ENCODE measurements at places on chromosomes 7 and 10.

DNA sequence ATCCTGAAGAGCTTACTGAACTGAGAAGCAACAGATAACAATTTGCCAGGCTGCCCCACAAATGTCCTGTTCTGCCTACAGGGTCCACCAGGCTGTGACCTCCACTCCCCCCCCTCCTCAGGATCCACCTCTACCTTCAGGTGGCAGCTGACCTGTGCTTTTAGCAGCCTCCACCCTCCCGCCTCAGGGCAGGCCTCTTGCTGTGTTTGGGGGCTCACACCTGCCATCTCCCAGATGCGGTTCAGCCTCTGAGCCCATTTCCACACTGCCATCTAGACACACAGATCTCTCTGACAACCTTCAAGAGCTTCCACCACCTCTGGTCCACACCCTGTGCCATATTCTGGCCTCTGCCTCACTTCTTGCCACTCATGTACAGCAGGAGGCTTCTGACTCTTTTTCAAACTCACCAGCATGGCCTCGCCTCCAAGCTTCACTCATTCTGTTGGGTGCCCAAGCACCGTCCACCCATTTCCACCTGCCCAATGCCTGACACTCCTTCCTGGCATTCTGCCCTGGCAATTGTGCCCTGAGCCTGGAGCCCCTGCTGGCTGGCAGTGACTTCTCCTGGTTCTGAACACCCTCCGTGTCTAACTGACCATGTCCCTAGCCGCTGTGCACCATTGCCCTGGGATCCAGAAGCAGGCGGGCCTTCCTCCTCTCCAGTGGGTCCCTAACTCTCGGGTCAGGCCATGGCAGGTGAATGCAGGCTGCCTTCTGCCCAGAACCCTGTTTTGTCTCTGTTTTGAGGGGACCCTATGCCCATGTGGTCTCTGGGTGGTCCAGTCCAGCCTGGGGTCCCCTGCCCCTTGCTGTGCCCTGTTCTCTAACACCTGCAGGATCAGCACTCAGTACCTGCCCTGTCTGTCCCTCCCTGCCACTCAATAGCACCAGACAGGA lies 18.5 kb downstream of the TMEM72 start:
- DNase-seq = no peak

DNA sequence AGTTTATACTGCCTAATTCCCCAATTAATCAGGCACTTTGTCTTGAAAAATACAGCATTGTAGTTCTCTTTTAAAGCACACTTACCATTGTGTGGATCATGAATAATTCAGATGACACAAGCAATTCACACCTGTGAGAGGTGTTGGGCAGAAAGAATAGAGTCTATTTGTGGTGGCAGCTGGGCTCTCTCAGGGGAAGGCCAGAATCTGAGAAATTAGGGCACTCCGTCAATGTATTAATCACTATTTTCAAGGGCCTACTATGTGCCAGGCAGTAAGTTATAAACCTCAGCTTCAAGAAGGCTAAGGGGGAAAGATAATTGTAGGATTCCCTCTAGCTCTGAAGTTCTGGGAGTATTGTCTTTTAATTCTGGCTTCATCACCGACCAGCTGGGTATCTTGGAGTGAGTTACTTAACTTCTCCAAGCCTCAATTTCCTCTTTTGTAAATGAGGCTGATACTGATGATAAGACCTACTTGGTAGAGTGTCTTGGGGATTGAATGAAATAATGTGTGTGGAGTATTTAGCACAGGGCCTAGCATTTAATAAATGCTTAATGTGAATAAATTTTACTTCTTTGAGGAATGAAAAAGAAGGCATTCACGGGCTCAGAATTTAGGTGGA lies 2.5 kb downstream of the CHN2 start:
- DNase-seq = no peak

DNA sequence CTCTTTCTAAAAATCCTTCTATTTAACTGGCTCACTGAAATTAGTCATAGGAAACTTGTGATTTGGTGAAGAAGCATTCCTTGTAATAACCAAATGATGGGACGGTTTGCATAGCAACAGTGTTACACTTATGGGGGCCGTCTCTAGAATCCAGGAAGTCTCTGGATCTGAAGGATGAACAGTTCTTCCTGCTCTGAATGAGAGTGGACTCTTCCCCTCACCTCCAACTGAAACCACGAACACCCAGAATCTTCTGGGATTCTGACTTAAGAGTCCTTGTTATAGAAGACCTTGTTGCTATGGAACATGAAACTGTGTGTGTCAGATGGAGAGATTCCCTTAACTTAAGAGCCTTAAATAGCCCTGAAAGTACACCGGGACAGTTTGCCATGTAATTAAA lies 23.2 kb downstream of the NOLC1 start:
- no peak for DNase-seq

DNA sequence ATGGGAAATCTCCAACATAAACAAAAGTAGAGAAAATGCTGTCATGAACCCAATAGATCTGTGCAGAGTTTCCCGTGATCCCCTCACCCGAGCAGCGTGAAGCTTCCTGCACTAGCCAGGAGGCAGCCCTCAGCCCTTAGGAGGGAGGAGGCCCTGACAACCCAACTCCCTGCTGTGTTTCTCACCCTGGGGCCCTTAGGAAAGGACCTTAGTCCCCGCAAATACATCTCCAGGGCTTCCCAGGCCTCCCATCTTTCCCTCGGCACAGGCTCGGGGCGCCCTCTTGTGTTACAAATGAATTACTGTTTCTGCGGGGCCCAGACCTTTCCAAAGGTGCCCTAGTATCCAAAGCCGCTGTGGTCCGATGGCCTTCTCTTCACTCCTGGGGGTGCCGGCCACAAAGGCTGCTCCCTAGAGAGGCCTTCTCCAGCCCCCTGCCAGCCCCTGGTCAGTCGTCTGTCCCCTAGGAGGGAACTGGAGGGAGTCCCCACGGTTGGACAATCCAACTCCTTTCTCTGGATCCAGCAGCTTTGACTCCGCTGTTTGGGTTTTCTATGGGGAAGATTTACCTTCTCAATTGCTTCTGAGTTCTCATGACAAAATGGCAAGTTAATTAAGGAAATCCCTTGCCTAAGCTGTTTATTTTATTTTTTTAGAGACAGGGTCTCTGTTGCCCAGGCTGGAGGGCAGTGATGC lies 49.9 kb upstream of the SH2B2 start:
- no peak for DNase-seq

DNA sequence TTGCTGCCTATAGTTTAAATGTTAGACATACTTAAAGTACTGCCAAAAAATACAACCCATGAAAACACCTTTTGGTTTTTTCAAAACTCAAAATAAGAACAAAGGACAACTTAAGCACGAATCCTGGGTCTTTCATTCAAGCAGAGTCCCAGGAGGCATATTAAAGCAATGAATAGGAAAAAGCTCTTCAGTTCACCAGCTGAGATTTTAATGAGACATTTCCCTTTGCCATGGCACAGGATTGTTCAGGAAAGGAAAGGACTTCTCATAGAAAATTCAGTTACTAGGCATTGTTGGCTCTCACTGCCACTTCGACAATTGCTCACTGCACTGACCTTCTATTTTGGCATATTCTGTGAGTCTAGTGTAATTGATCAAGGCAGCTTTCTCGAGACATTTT lies 133.5 kb upstream of the FEZF1 start:
- no peak for DNase-seq

DNA sequence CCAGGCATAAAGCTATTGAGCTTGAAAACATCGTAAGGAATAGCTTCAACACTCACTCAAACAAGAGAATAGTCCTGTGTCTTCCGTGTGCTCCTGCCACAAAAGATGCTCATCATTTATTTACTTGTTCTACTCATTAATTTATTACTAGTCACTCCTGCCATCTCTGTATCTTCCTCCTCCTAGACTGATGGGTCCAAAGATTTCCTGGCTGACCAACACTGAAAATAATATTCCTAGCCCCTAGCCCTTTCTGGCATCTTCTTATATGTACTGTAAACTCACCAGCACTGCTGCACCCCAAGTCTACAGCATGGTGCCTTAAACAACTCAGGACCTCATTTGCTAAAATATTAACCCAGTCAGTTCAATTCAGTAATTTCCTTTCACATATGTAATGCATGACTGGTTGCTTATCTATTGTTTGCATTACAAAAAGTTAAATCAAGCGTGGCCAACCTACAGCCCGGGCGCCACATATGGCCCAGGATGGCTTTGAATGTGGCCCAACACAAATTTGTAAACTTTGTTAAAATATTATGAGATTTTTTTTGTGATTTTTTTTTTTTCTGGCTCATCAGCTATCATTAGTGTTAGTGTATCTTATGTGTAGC lies 86.7 kb upstream of the GSDME start:
- DNase-seq = no peak

GRCh38 chr10:89975771-89976170 lies 274.4 kb downstream of the KIF20B start:
- no peak for DNase-seq

- no peak for DNase-seq
These were observed 79.0 kb downstream of the ABI1 start for GRCh38 chr10:26781797-26782196.

- no peak for DNase-seq
These were observed 54.5 kb downstream of the GSDME start for GRCh38 chr7:24702755-24703154.

GRCh38 chr10:124288928-124289850 lies 129.5 kb downstream of the OAT start:
- peak; percentile 54 for DNase-seq

GRCh38 chr10:122348512-122348911 lies 26.0 kb upstream of the PLEKHA1 start:
- no peak for DNase-seq

GRCh38 chr10:118873738-118874105 lies 119.0 kb upstream of the CACUL1 start:
- DNase-seq = no peak

- no peak for DNase-seq
These were observed 64.9 kb upstream of the NRBF2 start for GRCh38 chr10:63068246-63068645.
